Transverse colon (tissue), 4 donors: ENCODE measurements at places on chromosomes 1 and 21. TPM values are rescaled to one million over a fixed set of nuclear protein-coding genes. Genes with fewer than 3 reads are reported as not detected.

CNKSR1 gene
- total RNA-seq: 53.5 TPM

FMO2 gene
- total RNA-seq: 3.0 TPM

LMOD1 gene
- 115 TPM for total RNA-seq

LAD1 gene
- total RNA-seq: 148 TPM

FCRL2 gene
- not detected for total RNA-seq

PRKAA2 gene
- total RNA-seq: 8.9 TPM

GPR161 gene
- total RNA-seq: 3.3 TPM

ADGRL2 gene
- 11.5 TPM for total RNA-seq

C1orf226 gene
- total RNA-seq: 13.2 TPM

MAP3K7CL gene
- total RNA-seq: 9.3 TPM

FALEC gene
- not detected for total RNA-seq

CHD5 gene
- 1.6 TPM for total RNA-seq

LORICRIN gene
- total RNA-seq: not detected

GRHL3 gene
- not detected for total RNA-seq

CD52 gene
- not detected for total RNA-seq

IGSF5 gene
- not detected for total RNA-seq

CLEC20A gene
- not detected for total RNA-seq

GPR37L1 gene
- total RNA-seq: 0.95 TPM

ZFP69B gene
- 0.68 TPM for total RNA-seq

FAM43B gene
- not detected for total RNA-seq

INSRR gene
- not detected for total RNA-seq

OBSCN gene
- total RNA-seq: 12.6 TPM

PCAT6 gene
- total RNA-seq: not detected

BMP8B gene
- total RNA-seq: 16.8 TPM

FAM151A gene
- 9.0 TPM for total RNA-seq

KCNQ4 gene
- total RNA-seq: 33.7 TPM

LYSMD1 gene
- 1.4 TPM for total RNA-seq

SEC22B gene
- 9.8 TPM for total RNA-seq
